LHCN-M2 (cell line): ENCODE measurements at places on chromosomes 7 and 10. TPM values are rescaled to one million over a fixed set of nuclear protein-coding genes. Genes with fewer than 3 reads are reported as not detected.

- DNase-seq, result no peak
Measured at GRCh38 chr7:132312531-132313055, 263.7 kb downstream of the PLXNA4 start.

DNA sequence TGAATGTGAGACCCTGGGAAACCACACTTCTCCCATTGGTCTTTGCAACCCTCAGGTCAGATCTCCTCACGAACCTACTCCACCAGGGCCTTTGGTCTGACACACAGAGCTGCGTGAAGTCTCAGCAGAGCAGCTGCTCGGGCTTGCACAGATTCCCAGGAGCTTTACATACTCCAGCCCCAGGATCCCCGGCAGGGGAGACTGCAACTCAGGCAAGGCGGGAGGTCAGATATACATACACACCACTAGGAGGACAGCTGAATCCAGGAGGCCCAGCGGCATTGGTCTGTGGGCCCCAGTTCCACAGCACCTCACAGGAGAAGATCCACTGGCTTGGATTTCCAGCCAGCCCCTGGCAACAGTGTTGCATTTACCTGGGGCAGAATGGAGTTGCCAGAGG lies 239.2 kb downstream of the GPAM start:
- no peak for DNase-seq

DNA sequence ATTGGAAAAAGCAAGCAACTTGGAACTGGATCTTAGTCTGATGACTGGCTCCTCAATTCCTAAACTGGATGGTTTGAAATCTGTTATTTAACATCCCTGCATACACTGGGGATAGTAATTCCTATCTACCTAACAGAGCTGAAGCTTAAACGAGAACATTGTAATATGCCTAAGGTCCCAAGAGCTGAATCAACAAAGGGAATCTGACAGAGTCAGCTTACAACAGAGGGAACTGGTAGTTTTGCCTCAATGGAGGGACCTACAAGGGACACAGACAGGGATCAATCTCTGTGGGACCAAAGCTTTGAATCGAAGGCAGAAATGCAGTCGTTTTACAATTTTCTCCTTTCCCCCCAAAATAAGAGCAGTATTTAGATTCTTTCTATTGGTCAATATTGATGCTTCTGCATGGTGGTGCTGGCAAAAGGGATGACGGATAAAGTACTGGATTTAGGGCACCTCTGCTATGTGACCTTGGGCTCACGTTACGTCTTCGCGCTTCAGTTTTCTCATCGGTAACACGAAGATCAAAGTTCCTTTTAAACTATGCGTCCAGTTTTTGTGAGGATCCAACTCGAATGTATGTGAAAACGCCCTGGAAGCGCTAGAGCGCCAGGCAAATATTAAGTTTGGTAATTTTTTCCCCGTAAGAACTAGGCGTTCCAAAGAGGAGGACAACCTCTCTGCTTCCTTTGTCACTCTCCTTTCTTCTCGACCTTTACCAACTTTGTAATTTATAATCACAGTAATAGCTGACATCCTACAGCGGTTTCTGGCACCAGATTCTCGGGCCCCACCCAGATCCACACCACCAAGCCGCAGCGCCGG lies 1.1 kb downstream of the ACTR1A start:
- DNase-seq, result no peak

The TMEM236 gene
- total RNA-seq, result under 0.01 TPM in 2 replicates

GRCh38 chr7:55189878-55190436 lies 171.1 kb downstream of the EGFR start:
- DNase-seq, result no peak

The NME8 gene
- not detected in 2 replicates for total RNA-seq

DNA sequence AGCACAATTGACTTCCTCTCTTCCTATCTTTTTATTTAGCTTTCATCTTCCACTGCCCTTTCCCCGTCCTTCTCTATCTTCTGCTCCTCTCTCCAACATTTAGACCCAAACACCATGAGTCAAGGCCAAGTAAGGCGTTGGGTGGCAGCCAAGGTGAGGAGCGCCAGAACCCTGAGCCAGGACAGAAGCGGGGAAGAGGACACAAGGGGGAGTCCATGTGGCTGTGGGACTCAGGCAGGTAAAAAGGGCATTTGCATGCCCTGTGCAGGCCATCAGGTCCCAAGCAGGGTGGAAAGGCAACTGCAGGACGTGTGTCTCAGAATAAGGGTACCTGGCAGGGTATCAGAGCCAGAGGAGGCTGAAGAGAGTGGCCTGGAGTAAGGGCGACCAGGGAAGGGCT lies 192.4 kb upstream of the PFKP start:
- no peak for DNase-seq

- no peak for DNase-seq
Measured at GRCh38 chr10:22609251-22609650, 105.1 kb downstream of the PIP4K2A start.

The SRI gene
- total RNA-seq, result 70.1 and 87.6 TPM in 2 replicates

The KLF14 gene
- not detected in 2 replicates for total RNA-seq

GRCh38 chr7:29287366-29287765 lies 92.8 kb downstream of the CHN2 start:
- DNase-seq, result peak; percentile 92

GRCh38 chr7:77482015-77482414 lies 55.1 kb upstream of the PTPN12 start:
- DNase-seq, result no peak
